ENCODE measurements at places on chromosomes 7 and 10.

DNA sequence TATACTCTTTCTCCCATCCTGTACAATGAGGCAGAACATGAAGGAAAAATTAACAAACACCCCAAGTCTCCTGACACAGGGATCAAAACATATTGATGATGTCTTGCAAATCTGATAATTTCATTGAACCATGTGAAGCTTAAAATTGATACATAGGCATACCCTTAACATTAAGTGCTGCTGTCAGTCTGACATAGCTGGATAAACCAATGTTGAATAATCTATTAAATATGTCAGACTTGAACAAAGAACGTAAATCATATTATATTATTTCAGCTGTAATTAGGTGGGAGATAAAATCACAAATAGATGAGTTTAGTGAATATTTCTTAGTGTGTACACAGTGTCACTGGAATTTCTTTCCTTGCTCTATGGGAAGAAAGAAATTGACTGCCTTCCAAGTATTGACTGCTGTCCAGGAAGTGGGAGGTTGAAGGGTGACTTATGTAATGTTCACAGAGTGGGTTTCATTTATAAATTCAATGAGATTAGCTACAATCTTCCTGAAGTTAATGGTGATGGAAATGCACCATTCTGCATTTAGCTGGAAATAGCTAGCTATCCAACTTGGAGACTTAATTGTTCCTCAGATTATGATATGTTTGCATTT is 170.8 kb downstream of the AUTS2 start:
- no peak for DNase-seq

DNA sequence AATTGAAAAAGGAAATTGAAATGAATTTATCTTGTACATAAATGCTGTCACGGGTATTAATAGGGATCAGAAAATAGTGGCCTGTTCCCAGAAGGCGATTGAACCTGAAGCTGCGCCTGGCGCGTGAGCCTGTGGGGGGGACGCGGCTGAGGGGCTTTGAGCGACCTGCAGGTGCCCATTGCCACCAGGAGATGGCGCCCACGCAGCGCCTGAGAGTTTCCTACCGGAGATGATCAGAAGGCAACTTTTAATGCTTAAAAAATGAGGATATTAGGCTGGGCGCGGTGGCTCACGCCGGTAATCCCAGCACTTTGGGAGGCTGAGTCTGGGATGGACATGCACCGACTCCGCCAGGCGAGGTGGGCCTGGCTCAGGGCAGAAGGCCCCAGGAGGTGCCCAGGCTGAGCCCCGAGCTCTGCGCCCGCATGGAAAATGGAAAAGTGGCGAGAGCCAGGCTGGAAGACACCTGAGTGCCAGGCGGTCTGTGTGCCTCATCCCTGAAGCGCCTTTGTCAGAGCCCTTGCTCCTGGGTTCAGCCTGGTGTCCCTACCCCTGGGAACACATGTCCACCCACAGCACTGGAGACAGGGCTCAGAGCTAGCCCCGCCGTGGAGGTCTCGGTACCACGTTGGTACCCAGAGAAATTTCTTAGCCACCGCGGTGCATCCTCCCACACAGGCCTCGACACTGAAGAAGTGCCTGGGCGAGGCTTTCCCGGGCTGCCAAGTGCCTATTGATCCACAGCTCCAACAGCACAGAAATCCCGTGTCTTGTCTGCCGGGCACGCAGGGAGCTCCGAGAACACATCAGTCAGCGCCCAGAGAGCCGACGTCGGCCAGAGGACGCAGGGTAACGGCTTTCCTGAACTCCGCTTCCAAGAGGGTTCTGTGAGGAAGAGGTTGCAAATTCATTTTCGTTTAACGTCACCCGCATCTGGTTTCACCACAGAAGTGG is 117.4 kb downstream of the INPP5A start:
- DNase-seq, result peak; percentile 55

DNA sequence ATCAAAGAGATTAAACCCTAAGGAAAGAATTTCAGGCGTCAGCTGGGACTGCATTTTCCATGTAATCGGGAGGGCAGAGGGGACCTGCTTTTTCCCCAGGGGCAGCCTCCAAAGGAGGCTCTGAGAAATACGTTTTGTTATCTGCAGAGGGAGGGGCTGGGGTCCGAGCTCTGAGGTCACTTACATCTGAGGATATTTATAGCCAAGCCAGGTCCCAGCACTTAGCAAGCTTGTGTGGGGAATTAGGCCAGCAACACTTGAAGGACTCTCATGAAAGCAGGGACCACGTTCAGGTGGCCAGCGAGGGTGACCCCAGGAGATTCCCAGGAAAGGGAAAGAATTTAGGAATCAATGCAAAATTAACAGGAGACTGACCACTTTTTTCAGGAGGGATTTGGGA is 20.6 kb upstream of the GDI2 start:
- DNase-seq, result no peak

- no peak for DNase-seq
These were observed 17.5 kb downstream of the INPP5A start for GRCh38 chr10:132554991-132555647.

DNA sequence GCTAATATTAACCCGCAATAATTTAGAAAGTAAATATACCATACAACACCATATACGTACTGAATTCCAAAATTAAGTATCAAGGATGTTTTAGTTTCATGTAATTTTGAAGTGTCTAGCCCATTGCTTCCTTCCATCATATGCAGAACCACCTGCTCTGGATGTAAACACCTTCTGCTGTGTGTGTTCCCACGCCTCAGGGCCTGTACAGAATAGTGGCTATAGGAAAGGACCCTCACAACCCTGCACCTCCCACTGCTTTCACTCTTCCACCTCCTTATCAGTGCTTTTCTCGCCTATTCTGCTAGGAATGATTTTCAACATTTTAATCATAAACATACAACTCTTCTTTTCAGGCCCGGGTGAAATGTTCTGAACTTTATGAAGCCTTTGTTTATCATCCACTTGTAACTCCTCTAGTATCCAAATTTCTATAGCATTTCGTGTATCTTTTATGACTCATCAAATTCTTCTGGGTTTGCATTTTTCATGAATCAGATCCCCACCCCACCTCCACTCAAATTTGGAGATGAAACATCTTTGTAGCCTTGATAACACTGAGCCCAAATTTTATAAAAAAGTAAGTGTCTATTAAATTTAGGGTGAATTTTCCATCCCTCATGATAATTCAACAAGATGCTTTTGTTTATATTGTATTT is 1106.8 kb upstream of the C7orf33 start:
- peak; percentile 50 for DNase-seq

- no peak for DNase-seq
These were observed 273.1 kb downstream of the USP6NL start for GRCh38 chr10:11338160-11338844.

DNA sequence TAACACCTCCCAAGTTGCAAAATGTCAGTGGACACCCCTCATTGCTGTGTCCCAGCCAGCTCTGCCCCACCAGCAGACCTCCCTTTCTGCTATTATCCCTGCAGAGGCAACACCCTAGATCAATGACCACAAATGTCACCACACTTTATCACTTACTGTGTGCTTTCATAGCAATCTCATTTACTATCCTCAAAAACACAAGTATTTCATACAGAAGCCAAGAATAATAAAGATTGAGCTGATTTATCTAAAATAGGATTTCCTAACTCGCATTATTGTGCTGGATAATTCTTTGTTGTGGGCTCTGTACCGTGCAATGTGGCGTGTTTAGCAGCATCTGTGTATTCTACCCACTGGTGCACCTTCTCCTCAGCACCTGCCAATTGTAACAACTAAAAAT is 13.2 kb upstream of the ABCB5 start:
- no peak for DNase-seq

GRCh38 chr7:137885678-137886077 is 38.9 kb upstream of the DGKI start:
- no peak for DNase-seq

GRCh38 chr7:146956321-146956720 is 839.7 kb downstream of the CNTNAP2 start:
- DNase-seq, result no peak

DNA sequence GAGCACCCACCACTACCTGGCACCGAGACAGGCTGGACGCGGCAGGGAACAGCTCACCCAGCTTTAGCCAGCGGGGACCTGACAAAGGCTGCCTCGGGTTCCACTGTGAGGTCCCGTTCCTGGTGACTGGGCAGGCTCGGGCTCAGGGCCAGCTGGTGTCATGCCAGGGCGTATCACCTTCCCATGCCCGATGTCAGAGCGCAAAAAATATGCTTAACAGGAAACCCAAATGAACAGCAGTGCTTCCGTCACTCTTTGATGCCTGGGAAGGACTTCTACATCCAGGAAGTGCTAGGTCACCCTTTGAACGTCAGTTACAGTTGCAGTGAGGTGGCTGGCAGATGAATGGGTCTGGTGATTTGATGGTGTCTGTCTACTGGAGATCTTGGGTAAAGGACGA is 106.0 kb downstream of the ADARB2 start:
- no peak for DNase-seq

DNA sequence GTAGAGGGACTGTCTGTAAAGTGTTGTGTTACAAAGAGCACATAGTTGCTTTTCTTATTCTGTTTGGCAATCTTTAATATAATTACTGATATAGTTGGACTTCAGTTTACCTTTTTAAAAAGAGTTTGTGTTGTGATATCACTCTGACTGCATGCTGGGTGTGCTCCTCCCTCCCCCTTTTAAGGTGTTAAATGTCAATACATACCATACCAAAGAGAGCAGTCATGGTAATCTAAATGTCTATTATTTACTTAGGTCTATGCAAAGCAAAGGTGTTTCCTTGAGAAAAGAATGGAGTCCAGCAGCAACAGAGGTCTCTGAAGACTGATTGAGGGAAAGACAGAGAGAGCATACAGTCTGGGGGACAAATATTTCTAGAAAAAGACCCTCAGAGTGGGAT is 275.1 kb upstream of the NRP1 start:
- no peak for DNase-seq

GRCh38 chr7:43905956-43906330 is 453 bp downstream of the URGCP start:
- peak; percentile 34 for DNase-seq

DNA sequence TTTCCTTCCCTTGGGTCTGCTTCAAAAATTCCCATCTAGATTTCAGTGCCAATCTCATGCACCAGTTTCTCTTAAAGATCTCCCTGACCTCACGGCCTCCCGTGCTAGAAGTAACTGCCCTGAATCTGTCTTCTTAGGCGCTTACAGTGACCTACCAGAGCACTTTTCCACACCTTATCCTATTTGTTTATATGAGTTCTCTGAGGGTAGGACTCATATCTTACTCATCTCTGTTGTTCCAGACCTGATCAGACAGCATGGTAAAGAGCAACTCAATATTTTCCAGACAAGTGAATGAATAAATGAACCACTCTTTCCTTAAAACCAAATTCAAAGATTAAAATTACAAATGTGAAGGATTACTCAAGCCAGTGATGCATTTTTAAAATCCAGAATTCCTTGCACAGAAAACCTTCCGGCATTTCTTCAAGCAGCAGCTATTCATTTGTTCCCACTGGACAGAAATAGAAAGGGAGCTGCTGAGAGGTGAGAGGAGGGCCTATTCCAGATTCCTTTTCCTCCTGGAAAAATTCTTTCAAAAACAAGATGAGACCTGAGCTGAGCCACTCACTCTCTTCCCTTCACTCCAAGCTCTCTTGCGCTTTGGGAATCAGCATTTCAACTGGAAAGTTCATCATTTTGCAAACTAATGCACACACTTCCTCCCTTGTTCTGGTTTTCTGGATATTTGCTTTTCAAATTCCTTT is 94.6 kb downstream of the ELMO1 start:
- no peak for DNase-seq
